ENCODE measurements at places on chromosomes 4 and X. TPM values are rescaled to one million over a fixed set of nuclear protein-coding genes. Genes with fewer than 3 reads are reported as not detected.

Gene CXCR3
- total RNA-seq = 2.1 TPM

DNA sequence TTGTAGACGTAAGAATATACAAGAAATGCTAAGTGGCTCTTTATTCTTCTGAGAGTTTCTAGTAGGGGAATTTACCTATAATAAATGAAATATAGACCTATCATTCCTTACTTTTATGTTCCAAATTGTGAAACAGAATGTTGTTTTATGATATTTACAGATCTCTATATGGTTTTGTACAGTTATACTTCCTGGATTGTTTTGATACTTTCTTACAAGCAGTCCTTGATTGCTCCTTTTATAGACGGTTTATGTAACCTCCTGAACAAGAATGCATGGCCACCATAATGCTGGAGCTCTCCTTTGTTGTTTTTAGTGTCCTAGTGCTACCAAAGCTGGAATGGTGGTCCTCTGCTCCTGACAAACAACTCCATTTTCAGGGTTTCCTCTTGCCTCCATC lies 91.7 kb upstream of the RPA4 start:
- no peak for DNase-seq
- H3K4me3 ChIP-seq = no peak overlapping the region
- H3K36me3 ChIP-seq = no peaks in the 10 kb centered on the region

DNA sequence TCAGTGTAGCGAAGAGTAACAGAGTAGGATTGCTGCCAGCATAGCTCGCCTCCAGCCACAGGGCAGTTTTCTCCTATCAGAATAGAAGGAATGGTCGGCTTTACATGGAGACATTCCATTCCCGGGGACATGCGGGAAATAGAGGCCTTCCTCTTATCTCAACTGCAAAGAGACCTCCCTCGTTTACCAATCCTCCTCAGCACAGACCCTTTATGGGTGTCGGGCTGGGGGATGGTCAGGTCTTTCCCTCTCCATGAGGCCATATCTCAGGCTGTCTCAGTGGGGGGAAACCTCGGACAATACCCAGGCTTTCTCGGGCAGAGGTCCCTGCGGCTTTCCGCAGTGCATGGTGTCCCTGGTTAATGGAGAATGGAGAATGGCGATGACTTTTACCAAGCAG lies 285.0 kb downstream of the ASMT start:
- H3K27ac ChIP-seq = no peak overlapping the region
- H3K4me3 ChIP-seq = no peak overlapping the region
- no peaks in the 10 kb centered on the region for H3K4me1 ChIP-seq

GRCh38 chr4:139633661-139634060 lies 32.0 kb upstream of the MGST2 start:
- no peaks in the 10 kb centered on the region for H3K4me1 ChIP-seq
- H3K27me3 ChIP-seq = no peaks in the 10 kb centered on the region
- no peak for DNase-seq
- H3K27ac ChIP-seq = no peak overlapping the region
- H3K36me3 ChIP-seq = no peaks in the 10 kb centered on the region

Gene WDFY3
- 46.3 TPM for total RNA-seq

GRCh38 chr4:145217349-145217748 lies 37.0 kb upstream of the OTUD4 start:
- no peak for DNase-seq
- H3K4me3 ChIP-seq = no peak overlapping the region
- H3K27ac ChIP-seq = no peak overlapping the region

DNA sequence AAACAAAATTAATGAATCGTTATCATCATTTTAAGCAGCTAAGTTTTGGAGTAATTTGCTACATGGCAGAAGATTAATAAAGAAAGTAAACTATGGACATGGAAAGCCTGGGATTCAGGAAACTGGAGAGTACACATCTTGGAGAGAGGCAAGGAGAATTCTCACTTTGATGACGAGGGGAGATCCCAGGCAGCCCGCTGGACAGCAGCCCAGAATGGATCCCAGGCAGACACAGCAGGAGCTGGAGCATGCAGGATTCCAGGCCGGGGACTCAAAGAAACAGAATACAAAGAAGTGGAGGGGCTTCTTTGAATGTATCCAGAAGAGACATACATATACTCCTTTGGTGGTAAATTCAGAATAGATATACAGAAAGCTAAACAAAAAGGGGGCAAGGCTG lies 118.0 kb upstream of the ATP6AP2 start:
- no peaks in the 10 kb centered on the region for H3K27me3 ChIP-seq
- no peak overlapping the region for H3K4me3 ChIP-seq
- H3K27ac ChIP-seq = no peak overlapping the region
- H3K36me3 ChIP-seq = no peaks in the 10 kb centered on the region
- no peak for DNase-seq
- H3K4me1 ChIP-seq = no peaks in the 10 kb centered on the region

DNA sequence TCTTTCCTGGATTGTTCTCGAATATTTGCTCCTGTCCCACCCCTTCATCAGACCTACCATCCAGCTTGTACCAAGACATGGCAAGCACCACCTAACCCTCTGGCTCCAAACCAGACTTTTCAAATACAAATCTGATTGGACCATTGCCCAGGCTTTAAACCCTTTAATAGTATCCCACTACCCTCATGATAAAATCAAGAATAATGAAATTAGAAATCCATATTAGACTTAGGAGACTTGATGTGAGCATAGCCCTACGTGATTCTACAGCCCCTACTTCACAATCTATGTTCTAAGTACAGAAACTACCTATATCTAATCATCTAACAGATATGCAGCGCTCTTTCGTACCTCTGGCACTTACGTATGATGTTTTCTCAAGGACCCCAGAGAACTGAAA lies 375.2 kb upstream of the CPEB2 start:
- DNase-seq = no peak
- no peak overlapping the region for H3K27ac ChIP-seq
- no peaks in the 10 kb centered on the region for H3K4me1 ChIP-seq
- no peaks in the 10 kb centered on the region for H3K36me3 ChIP-seq
- H3K4me3 ChIP-seq = no peak overlapping the region

DNA sequence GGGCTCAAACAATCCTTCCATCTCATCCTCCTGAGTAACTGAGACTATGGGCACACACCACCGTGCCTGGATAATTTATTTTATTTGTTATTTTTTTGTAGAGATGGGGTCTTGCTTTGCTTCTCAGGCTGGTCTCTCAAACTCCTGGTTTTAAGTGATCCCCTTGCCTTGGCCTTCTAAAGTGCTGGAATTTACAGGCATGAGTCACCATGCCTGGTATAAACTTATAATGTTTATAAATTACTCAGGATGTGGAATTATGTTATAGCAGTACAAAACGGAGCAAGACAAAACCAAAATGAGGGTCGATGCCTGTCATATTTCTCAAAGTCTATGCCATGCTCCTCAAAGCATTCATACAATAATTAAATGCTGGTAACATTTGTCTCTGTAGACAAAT lies 29.8 kb upstream of the TEX13C start:
- no peak overlapping the region for H3K27ac ChIP-seq
- no peak for DNase-seq
- H3K4me1 ChIP-seq = no peaks in the 10 kb centered on the region

GRCh38 chr4:189445613-189446012 lies 495.1 kb upstream of the FRG1 start:
- DNase-seq = no peak
- H3K27ac ChIP-seq = no peak overlapping the region
- no peaks in the 10 kb centered on the region for H3K36me3 ChIP-seq
- no peaks in the 10 kb centered on the region for H3K4me1 ChIP-seq

GRCh38 chrX:112512509-112512908 lies 167.2 kb downstream of the LHFPL1 start:
- DNase-seq = no peak
- H3K27me3 ChIP-seq = no peaks in the 10 kb centered on the region
- H3K4me3 ChIP-seq = no peak overlapping the region
- no peaks in the 10 kb centered on the region for H3K36me3 ChIP-seq

Gene YIPF6
- total RNA-seq = 58.1 TPM

- no peaks in the 10 kb centered on the region for H3K36me3 ChIP-seq
- no peak overlapping the region for H3K27ac ChIP-seq
- H3K27me3 ChIP-seq = no peaks in the 10 kb centered on the region
- DNase-seq = no peak
These were observed 47.5 kb downstream of the FGF13 start for GRCh38 chrX:138664016-138664415.

GRCh38 chr4:179563741-179564140 lies 2121.5 kb upstream of the AGA start:
- H3K4me3 ChIP-seq = no peak overlapping the region
- H3K36me3 ChIP-seq = no peaks in the 10 kb centered on the region
- H3K27ac ChIP-seq = no peak overlapping the region
- DNase-seq = no peak
- H3K27me3 ChIP-seq = no peaks in the 10 kb centered on the region

DNA sequence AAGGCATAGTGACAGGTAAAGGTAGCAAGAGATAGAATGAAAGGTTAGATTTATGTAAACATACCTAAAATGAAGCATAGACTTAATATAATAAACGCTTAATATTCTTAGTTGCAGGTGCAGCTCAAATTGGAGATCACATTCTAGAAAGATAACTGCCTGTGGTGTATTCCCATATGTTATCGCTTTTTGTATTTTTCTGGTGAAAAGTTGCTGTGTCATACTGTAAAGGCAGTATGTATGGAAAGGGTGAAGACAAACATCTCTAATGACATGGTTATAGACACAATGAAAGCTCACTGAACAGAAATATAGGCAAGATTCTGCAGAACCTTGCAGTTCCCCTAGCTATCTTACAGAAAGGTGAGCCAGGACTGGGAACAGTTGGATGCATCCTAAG lies 240.3 kb downstream of the DCLK2 start:
- H3K4me1 ChIP-seq = no peaks in the 10 kb centered on the region
- H3K36me3 ChIP-seq = no peaks in the 10 kb centered on the region
- H3K4me3 ChIP-seq = no peak overlapping the region
- H3K27me3 ChIP-seq = no peaks in the 10 kb centered on the region
- H3K27ac ChIP-seq = no peak overlapping the region

Gene TMSB15C
- 0.89 TPM for total RNA-seq

DNA sequence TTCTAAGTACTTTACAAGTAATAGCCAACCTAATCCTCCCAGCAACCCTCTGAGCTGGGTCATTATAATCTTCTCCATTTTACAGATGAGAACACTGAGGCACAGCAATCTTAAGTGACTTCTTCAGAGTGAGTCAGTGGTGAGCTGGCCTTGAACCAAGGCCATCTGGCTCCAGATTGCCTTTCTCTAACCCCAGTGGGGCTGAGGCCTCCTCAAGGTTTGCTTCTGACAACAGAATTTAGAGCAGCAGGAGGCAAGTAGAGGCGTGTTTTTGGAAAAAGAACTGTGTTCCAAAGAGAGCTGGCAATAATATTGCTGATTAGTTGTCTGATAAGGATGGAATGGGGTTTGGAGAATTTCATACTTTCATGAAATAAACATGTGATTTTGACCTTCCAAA lies 41.2 kb downstream of the PIR start:
- no peak for DNase-seq
- no peaks in the 10 kb centered on the region for H3K36me3 ChIP-seq
- H3K27ac ChIP-seq = no peak overlapping the region
- H3K4me3 ChIP-seq = no peak overlapping the region

- H3K4me1 ChIP-seq = no peaks in the 10 kb centered on the region
- no peak for DNase-seq
- no peaks in the 10 kb centered on the region for H3K36me3 ChIP-seq
- no peaks in the 10 kb centered on the region for H3K27me3 ChIP-seq
- no peak overlapping the region for H3K4me3 ChIP-seq
- no peak overlapping the region for H3K27ac ChIP-seq
These were observed 38.5 kb downstream of the LRBA start for GRCh38 chr4:150976478-150977118.

DNA sequence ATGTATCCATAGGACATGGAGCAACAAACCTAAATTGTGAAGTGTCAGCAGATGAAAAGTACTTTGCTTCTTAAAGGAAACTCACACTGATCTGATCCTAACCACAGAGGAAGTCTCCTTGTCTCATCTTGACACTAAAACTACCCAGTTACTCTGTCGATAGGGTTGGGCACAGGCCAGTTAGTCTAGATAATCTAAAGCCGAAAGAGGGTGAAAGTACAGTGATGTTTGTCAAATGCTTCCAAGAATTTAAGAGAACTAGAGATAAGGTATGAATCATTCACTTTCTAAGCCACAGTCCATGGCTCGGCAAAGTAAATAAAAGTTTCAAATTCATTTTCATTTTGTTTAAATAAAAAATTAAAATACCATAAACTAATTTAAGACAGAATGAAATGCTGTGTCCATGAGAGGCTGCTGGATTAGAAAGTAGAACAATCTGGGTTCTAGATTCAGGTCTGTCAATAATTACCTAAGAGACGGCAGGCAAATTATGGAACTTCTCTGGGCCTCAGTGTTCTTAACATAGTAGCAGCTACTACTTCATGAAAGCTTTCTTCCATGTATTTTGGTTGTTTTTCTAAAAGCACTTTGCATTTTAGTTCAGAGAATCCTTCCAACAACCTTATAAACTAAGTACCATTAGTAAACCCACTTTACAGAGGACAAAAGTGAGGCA lies 176.7 kb downstream of the LDB2 start:
- H3K27ac ChIP-seq = no peak overlapping the region
- H3K36me3 ChIP-seq = no peaks in the 10 kb centered on the region
- no peaks in the 10 kb centered on the region for H3K4me1 ChIP-seq
- no peaks in the 10 kb centered on the region for H3K27me3 ChIP-seq
- DNase-seq = no peak

- peak overlapping the region; percentile 96 for H3K27ac ChIP-seq
- no peaks in the 10 kb centered on the region for H3K36me3 ChIP-seq
- no peaks in the 10 kb centered on the region for H3K27me3 ChIP-seq
- H3K4me1 ChIP-seq = no peaks in the 10 kb centered on the region
- peak overlapping the region; percentile 67 for H3K4me3 ChIP-seq
These were observed 840 bp upstream of the CLCN3 start for GRCh38 chr4:169619518-169619957.

DNA sequence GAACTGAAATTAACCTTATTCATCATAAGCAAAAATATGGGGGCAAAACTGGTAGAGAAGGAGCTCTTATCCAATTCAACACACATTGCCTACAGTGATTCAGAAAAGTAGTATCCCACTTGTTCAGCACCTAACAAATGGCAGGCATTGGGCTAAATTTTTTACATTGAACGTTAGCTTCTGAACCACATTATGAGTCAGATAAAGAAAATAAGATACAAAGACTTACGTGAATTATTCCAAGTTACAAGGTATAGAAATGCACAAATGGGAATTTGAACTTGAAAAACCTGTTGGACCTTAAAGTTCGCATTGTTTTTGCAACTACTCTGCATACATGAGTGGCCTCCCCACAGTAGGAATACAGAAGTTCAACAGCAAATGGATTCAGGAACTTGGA lies 210.6 kb downstream of the LDB2 start:
- H3K27ac ChIP-seq = no peak overlapping the region
- H3K27me3 ChIP-seq = no peaks in the 10 kb centered on the region
- no peaks in the 10 kb centered on the region for H3K36me3 ChIP-seq
- H3K4me1 ChIP-seq = no peaks in the 10 kb centered on the region

- H3K27ac ChIP-seq = no peak overlapping the region
- no peaks in the 10 kb centered on the region for H3K4me1 ChIP-seq
- H3K36me3 ChIP-seq = no peaks in the 10 kb centered on the region
- no peak for DNase-seq
- H3K27me3 ChIP-seq = no peaks in the 10 kb centered on the region
These were observed 73.9 kb upstream of the DIPK2B start for GRCh38 chrX:45274576-45274975.

- H3K36me3 ChIP-seq = no peaks in the 10 kb centered on the region
- H3K4me1 ChIP-seq = no peaks in the 10 kb centered on the region
- H3K27ac ChIP-seq = no peak overlapping the region
- no peak for DNase-seq
- peaks cover 55% of the 10 kb centered on the region for H3K27me3 ChIP-seq
- no peak overlapping the region for H3K4me3 ChIP-seq
These were observed 1.0 kb downstream of the SOX3 start for GRCh38 chrX:140503714-140504351.

Gene HS6ST2
- 0.85 TPM for total RNA-seq

Data from colonic mucosa (tissue), 4 donors.